ENCODE measurements at places on chromosomes 11 and 22. TPM values are rescaled to one million over a fixed set of nuclear protein-coding genes. Genes with fewer than 3 reads are reported as not detected.

DNA sequence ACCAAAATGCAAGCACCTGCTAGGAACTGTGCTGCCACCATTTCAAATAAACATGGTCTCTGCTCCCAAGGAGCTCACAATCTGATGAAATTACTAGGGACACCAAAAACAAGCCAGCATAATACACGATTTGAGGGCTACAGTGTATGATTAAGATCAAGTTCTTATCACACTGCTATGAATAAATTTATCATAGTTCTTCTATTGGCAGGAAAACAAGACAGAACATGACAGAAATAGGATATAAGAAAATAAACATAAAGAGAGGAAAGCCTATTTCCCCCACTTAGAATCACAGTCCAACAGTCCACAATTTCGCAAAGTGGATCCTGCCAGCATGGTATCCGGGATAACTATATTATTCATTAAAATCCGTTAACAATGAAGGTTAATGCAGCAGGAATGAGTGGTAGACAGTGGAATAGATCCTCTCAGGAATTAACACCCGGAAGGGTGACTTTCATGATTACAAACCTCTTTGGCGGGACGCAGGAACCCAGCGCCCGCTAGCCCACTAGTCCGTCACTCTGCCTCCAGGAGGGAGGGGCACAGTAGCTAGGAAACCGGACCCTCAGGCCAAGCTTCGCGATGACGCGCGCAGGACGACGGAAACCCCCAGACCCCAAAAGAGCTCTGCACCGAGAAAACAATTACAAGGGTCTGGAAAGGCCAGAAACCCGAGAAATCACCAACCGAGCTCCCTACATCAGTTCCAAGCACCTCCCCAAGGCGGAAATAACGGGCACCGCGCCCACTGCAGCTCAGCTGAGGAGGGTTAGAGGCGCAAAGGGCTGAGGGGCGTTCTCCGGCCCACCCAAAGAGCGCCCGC lies 607 bp downstream of the CCDC82 start:
- no peak for DNase-seq

Gene NCR3LG1
- 1.6 TPM for total RNA-seq

DNA sequence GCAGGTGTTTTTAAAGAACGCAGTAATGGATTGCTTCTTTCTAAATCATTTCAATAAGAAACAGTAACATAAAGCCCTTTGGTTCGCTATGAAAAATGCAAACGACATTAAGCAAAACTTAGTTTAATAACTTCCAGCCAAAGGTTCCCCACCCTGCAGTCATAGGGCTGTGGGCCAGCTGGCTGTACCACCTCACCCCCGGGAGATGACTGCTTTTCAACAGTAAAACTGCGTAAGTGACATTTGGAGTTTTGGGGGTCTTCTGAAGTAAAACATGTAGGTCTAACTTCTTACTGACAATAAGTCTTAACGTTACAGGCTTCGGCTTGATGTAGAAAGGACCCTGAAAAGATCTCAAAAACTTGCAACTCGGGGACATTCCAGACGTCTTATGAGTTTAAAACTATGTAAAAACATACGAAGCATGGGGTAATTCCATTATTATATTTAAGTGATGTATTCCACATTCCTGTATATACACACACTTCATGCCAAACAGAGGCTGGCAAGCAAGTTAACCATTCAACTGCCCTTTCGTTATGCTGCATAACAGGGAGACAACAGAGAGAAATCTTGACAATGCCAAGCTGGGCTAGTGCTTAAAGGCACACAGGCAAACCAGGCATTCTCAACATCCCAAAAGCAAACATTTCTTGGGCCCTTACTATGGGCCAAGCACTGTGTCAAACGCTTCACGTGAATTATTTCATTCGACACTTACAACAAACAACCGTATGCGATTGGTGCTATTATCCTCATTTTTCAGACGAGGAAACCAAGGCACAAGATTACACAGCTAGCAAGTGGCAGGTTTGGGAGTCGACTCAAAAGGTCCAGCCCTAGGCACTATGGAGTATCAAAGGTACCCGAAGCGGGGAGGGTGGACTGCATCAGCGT lies 1.2 kb downstream of the MRTFA start:
- DNase-seq, result no peak

- peak; percentile 88 for DNase-seq
These were observed 83.1 kb downstream of the PTPRJ start for GRCh38 chr11:48063424-48063978.
